ENCODE measurements at places on chromosomes 3 and 15.

DNA sequence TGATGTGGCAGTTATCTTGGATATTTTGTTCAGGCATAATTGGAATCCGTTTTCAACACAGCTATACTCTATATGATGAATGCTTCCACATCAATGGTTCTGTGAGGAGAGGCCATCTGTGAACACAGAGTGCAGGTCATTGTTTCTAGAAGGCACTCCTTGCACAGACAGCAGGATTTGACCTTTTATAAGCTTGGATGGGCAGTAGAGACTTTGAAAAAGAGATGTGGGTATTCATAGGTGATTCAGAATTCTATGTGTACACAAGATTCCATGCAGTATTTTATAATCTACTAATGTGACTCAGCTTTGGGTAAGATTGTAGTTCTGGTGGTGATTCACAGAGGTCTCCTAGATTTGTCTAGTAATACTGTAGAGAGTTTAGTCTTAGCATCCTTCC, 12.5 kb downstream of the ARPP21 start:
- no peak for DNase-seq

DNA sequence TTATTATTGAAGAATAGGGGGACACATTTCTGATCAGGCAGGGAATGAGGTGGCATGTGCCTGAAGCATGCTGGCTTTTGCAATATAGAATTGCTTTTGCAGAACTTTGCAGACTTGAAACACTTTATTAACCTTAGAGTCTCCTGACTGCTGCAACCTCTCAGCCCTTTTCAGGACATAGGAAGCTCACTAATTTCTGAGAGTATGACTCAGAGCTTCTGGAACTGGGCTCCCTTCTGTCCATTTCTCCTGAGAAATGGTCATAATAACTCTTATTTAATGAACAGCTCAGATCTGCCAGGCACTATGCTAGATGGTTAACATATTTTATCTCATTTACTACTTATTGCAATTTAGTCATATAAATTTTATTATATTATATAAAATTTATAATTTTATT, 38.6 kb upstream of the DGKG start:
- no peak for DNase-seq

DNA sequence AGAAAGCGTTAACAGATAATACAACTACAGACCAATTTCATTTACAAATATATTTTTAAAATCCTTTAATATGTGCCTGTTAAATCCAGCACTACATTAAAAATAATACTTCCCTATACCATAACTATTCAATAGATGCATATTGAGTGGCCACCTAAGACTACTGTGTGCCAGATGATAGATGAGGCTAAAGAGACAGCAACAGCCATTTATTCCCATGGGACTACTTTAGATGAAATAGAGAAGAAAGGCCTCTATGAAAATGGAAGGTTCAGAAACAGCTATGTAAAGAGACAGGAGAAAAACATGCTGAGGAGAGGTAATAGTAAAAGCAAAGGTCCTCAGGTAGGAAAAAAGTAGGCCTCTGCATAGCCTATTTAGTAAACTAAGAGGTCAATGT, 358.1 kb downstream of the ULK4 start:
- no peak for DNase-seq

GRCh38 chr3:121896823-121897222, 2.6 kb downstream of the SLC15A2 start:
- no peak for DNase-seq

GRCh38 chr15:53841651-53842050, 82.2 kb upstream of the WDR72 start:
- no peak for DNase-seq

DNA sequence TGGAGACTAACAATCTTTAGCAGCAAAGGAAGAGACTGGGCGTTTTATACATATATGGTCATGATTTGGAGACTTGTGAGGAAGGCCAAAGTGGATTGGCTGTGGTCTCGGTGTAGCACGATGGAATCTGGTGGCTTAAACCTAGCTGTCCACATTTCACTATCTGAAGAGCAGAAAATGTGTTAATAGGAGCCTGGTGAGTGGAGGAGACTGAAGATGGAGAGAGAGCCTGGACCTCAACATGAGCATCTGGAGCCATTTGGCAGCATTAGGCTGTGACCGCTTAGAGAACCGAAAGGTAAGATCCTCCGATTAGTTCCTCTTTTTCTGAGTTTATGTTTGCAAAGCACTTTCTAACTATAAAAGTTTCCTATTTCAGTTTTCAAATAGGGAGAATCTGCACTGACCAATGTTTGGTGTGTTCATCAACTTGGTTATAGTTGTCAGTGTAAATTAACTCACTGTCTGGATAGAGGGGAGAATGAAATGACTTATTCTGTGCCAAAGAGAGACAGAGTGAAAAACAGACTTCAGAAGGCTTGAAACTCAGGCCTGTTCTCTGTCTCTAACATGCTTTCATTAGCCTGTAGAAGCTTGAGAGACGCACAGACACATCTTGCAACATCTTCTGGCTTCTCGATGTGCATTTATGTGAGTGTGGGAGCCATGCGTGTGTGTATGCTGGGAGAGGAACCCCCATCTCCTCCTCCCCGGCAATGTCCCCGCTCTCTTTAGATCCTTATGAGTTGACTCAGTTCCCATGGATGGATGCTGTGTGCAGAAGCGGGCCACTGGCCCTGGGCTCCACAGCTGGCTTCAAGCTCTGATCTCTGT, 244.7 kb upstream of the TBL1XR1 start:
- no peak for DNase-seq

- DNase-seq: no peak
Observed at GRCh38 chr3:41259449-41260062, 60.3 kb downstream of the CTNNB1 start.

DNA sequence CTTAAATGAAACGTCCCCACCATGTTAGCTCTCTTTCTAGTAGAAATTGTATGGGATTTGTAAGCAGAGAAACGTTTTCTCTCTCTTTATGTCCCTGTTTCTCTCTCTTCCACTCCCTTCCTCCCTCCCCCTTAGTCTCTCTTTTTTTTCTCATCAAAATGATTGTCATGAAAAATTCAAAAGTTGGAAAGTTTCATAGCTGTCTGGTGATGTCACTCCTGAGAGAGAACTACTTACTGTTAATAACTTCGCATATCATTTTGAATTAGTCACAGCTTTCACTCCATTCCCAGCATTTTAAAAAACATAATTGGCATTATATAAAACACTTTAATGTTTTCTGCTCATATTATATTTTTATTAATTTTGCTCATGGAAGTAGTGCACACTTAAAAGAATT, 331.1 kb downstream of the C3orf38 start:
- DNase-seq: no peak

DNA sequence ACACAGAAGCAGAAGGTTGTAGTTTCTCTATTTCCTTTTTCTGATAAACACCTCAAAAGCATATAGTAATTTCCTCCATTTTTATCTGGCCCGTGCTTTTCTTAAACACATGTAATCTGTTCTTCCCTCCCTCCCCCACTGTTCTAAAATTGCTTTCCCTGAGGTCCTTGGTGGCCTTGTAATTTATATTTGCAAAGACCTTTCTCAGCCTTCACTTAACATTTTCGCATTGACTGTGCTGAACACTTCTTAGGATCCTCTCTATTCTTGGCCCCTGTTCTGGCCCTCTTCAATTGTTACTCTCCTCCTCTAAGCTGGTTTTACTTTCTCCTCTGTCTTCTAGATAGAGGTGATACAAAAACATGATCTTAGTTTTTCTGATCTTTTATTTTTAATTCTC, 28.3 kb downstream of the GAP43 start:
- no peak for DNase-seq

DNA sequence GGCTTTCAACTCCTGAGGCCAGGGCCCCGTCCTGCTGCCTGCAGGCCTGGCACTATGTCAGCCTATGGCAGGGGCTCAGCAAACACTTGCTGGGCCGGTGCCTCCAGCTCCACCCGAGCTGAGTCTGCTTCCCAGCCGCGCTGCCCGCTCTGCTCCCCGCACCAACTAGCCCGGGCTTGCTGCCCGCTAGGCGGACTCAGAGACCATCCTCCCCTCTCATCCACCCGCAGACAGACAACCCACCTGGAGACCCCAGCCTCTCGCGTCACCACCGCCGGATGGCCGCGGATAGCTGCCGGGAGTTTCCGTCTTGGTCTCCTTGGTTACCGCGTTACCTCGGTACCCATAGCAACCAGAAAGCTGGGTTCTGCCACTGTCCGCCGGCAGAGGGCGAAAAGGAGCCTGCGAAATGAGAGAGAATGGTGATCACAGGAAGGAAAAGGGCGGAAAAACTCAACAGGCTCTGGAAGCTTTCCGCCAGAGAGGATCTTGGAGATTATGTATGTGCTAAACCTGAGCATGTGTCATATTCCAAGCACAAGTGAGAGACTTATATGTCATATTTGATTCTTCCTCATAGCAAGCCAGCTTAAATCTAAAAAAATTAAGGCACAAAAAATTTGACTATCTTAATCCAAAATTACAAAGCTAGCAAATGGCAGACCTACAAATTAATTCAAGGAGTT, at the start of gene ZBBX:
ZBBX (minus strand) TSS at position 294 of the 686 bp plus-strand sequence. CDS start 7,396 bp downstream, outside the sequence.
- peak; percentile 82 for DNase-seq

GRCh38 chr15:65979837-65980236, 110.5 kb downstream of the RAB11A start:
- DNase-seq: no peak

- DNase-seq: no peak
Observed at GRCh38 chr3:72434296-72434695, 413.9 kb downstream of the SHQ1 start.

DNA sequence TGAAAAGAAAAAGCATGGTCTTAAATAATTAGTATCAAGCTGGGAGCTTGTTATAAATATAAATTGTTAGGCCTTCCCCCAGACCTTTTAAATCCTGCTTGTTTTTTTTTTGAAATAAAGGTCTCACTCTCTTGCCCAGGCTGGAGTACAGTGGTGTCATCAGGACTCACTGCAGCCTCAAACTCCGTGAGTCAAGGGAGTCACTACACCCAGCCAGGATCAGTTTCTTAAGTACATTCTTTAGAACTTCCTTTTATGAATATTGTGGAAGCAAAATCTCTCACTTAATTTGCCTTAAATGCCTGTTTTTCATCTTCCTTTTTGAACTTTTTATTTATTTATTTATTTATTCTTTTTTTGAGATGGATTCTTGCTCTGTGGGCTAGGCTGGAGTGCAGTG, 20.8 kb upstream of the DENND4A start:
- no peak for DNase-seq

DNA sequence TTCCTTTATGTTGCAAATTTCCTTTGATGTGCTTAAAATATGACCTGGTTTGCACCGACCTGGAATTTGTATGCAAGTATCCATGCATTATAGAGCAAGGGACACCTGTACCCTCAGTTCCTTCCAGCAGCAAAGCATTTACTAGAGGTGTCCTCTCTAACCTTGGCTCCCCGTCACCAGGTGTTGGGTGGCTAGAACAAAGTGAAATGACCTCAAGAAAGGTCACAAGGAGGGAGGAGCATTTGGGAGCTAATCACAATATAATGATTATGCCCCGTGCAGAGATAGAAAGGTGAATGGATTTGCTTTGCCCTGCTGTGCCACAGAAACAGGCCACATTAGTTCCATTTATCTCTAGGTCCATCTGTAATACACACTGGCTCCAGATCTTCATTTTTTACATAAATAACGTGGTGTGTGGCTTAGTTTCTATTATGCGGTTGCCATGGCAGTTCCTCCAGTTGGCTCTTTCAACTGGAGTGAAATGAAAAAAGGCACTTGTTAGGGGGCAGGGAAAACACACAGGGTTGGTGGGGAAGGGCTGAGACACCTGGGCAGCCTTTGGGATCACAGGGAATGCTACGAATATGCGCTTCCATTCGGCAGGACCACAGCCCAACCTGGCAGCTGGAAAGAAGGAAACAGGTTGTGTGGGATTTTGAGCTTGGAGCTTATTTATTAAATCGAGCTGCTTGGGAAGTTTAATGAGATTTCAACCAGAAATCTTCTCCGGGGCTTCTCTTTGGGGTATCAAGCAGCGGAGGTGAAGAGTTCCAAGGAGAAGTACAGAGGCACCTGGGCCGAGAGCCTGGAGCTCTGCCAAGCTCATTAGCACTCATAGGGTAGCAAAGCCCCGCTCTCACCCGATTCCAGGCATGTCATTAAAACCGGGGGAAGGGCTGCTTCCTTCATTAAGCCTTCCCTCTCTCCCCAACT, 233.5 kb upstream of the ST8SIA2 start:
- DNase-seq: no peak

- DNase-seq: no peak
Observed at GRCh38 chr15:93105485-93105884, 16.5 kb upstream of the RGMA start.

DNA sequence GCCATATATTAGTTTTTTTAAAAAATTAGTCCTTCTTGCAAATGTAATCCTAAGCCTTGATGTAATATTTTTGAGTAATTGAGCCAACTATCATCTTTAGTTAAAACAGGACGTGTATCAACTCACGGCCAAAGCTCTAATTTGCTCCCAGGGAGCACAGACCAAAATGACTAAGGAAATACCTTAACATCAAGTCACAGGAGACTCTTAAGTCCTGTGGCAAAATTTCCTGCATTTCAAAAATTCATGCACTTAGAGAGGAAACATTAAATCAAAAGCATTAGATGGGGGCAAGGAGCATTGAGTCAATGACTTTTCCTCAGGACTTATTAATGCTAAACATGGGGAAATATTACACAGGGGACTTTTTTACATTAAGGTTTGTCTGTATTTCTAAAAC, 276.0 kb downstream of the MFSD1 start:
- DNase-seq: no peak

- DNase-seq: no peak
Observed at GRCh38 chr3:100653604-100654294, 44.3 kb downstream of the ADGRG7 start.

GRCh38 chr3:71997066-71997653, 212.2 kb upstream of the PROK2 start:
- no peak for DNase-seq

- DNase-seq: no peak
Observed at GRCh38 chr3:130088061-130088460, 6.4 kb downstream of the ALG1L2 start.

DNA sequence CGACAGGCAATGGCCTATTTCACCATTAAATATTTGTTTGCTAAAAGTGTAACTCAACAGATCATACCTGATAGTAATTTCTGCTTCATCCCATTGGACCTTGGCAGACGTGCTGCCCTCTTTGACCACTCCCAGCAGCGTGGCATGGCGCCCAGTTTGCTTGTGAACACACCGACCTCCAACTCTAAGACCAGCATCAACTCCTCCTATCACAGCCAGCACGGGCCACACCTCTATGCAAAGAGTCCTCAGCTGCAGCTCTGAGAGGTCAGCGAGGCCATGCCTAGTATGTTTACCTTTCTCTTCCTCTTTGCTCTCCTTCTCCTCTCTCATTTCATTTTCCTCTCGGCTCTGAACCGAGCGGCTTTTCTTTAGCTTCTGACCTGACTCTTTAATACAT, 80.6 kb downstream of the FBXL22 start:
- no peak for DNase-seq
